Calu3 (cell line): ENCODE measurements at places on chromosomes 12 and 14.

- no peaks in the 10 kb centered on the region for H3K36me3 ChIP-seq
- H3K4me3 ChIP-seq = no peak overlapping the region
- no peaks in the 10 kb centered on the region for H3K4me1 ChIP-seq
- peaks cover 16% of the 10 kb centered on the region for H3K27me3 ChIP-seq
Measured at GRCh38 chr12:94726236-94726835, 76.0 kb upstream of the TMCC3 start.

DNA sequence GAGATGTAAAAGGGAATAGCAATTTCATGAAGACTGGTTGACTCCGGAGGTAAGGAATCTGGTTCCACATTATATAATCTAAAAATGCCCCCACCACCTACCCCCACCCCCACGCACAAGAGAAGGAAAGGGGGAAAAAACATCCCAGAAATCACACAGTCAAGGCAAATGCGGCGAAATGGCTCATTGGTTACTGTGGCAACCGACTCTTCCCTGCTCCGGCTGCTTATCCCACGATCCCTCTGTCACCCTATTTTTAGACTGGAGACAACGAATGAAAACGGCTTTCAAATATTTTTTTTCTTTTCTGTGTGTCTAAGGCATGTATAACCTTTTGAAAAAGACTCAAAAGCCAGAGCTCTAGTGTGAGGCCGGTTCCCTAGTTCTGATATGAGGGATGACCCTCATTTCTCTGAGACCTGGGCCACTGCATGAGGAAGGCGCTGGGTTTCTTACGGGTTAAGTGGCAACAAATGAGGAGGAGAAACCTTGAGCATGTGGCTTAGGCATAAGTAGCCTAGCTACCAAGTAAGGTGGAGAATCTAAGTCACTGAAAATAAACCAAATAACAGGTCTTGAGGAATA, 148.3 kb upstream of the GRIN2B start:
- no peaks in the 10 kb centered on the region for H3K4me1 ChIP-seq
- H3K27me3 ChIP-seq = peaks cover 60% of the 10 kb centered on the region
- no peak overlapping the region for H3K4me3 ChIP-seq
- DNase-seq = no peak

DNA sequence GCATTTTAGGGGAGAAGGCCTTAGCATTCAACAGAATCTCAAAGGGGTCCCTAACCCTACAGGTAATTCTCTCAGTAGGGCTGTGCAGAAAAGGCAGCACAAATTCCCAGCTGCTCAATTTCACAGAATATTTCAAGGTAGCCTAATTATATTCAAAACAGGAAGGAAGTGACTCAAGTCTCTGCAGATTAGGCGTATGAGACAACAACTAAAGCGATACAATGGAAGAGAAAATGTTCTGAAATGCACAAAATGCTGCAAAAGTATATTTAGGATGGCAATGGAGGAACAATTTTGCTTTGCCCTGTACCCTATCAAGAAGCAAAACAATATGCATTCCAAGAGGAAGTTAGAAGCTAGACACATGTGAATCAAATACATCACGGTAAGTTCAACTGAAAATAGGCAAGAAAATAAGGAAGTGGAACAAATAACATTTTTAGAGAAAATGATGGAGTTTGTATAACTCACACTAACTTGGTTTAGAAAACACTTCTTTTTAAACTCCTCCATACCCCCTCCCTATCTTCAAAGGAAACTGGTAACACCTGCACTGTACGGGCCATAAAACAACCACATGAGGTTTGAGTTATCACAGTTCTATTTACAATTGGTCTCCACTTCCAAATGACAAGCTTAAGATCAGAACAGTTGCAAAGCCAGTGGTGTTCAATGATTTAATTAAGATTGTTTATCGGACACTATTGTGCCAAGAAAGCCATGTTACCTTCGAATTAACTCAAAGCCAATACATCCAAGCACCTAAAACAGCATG, 1.6 kb downstream of the GIT2 start:
- H3K4me1 ChIP-seq = peaks cover 23% of the 10 kb centered on the region
- no peaks in the 10 kb centered on the region for H3K27me3 ChIP-seq
- H3K27ac ChIP-seq = peak overlapping the region; percentile 82
- H3K36me3 ChIP-seq = peaks cover 33% of the 10 kb centered on the region
- peak overlapping the region; percentile 92 for H3K4me3 ChIP-seq

DNA sequence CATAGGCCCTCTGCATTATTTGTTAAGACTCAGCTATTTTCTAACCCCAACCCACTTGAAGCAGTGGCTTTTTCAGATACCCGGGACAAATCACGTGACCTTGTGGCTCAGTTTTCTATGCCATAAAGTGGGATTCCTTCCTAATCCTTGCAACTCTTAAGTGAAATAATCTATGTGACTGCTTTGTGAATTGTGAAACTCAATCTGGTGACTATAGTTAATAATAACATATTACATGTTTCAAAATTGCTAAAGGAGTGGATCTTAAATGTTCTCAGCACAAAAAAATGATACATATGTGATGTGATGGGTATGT, 17.3 kb downstream of the EML1 start:
- no peaks in the 10 kb centered on the region for H3K4me1 ChIP-seq
- H3K4me3 ChIP-seq = no peak overlapping the region
- H3K36me3 ChIP-seq = no peaks in the 10 kb centered on the region

DNA sequence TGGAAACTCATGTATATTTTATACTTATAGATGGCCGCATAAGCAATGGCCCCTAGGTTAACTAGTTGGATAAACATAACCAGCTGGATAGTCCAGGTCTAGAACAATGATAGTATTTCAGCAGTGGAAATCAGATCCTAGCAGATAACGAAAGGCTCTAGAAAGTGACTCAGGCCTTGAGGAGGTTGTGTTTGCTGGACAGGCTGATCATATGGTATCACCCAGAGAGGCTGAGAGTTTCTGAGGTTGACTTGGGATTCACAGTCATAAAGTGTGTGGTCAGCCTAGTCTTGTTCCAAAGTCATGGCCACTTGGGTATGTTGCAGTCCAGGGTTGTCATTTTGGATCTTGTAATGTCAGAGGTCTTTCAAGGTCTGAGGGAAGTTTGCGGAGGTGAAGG, 16.8 kb downstream of the FLVCR2 start:
- H3K4me3 ChIP-seq = no peak overlapping the region
- peaks cover 60% of the 10 kb centered on the region for H3K27me3 ChIP-seq
- H3K27ac ChIP-seq = no peak overlapping the region
- H3K36me3 ChIP-seq = no peaks in the 10 kb centered on the region
- H3K4me1 ChIP-seq = no peaks in the 10 kb centered on the region
- no peak for DNase-seq
